Upper lobe of left lung (tissue), 6 donors: ENCODE measurements at places on chromosomes 3 and 15. TPM values are rescaled to one million over a fixed set of nuclear protein-coding genes. Genes with fewer than 3 reads are reported as not detected.

The ACKR4 gene
- total RNA-seq = 8.5 TPM

The CFAP100 gene
- total RNA-seq = 57.9 TPM

The CNOT10 gene
- 38.5 TPM for total RNA-seq

The SHF gene
- total RNA-seq = 3.1 TPM

The GP5 gene
- total RNA-seq = not detected

The CD276 gene
- total RNA-seq = 83.6 TPM

The P2RY1 gene
- 16.1 TPM for total RNA-seq

The GALNT15 gene
- 11.5 TPM for total RNA-seq

The CCDC50 gene
- 54.7 TPM for total RNA-seq

GRCh38 chr15:88654430-88655102 lies 15.8 kb downstream of the ISG20 start:
- no peak overlapping the region for H3K27ac ChIP-seq
- no peak overlapping the region for H3K4me3 ChIP-seq
- H3K36me3 ChIP-seq = no peaks in the 10 kb centered on the region
- no peak for DNase-seq
- peaks cover 7% of the 10 kb centered on the region for H3K4me1 ChIP-seq
- no peaks in the 10 kb centered on the region for H3K27me3 ChIP-seq

GRCh38 chr3:32640939-32641338 lies 44.0 kb upstream of the CNOT10 start:
- H3K4me1 ChIP-seq = no peaks in the 10 kb centered on the region
- DNase-seq = no peak
- H3K27me3 ChIP-seq = no peaks in the 10 kb centered on the region
- H3K27ac ChIP-seq = no peak overlapping the region
- H3K4me3 ChIP-seq = no peak overlapping the region

DNA sequence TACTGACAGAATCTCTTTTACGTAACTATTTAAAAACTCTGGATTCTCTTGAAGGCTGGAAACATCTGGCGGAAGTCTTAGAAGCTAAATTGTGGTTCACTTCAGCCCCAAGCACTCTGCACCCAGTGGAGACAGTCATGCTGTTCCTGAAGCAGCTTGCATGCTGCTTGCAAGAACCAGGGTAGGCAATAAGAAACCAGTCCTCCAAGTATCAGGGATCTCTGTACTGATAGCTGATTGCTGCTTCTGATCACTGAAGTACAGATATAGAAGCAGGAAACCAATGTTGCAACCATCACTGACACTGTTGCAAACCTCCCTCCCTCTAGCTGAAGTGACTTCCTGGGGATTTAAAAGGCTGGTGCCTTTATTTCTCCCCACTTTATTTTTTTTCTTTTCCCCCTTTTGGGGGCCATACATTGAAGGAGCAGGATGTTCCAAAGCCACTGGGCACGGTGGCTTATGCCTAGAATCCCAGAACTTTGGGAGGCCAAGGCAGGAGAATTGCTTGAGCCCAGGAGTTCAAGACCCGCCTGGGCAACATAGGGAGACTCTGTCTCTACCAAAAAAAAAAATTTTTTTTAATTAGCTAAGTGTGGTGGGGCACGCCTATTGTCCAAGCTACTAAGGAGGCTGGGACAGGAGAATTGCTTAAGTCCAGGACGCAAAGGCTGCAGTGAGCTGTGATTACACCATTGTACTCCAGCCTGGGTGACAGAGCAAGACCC lies 15.3 kb downstream of the SPCS1 start:
- no peak overlapping the region for H3K4me3 ChIP-seq
- no peaks in the 10 kb centered on the region for H3K27me3 ChIP-seq
- H3K4me1 ChIP-seq = peaks cover 12% of the 10 kb centered on the region
- DNase-seq = no peak
- H3K36me3 ChIP-seq = no peaks in the 10 kb centered on the region

- peaks cover 12% of the 10 kb centered on the region for H3K36me3 ChIP-seq
- H3K27me3 ChIP-seq = no peaks in the 10 kb centered on the region
- no peak overlapping the region for H3K4me3 ChIP-seq
- no peak for DNase-seq
Observed at GRCh38 chr3:15579051-15579450, 22.3 kb downstream of the HACL1 start.

DNA sequence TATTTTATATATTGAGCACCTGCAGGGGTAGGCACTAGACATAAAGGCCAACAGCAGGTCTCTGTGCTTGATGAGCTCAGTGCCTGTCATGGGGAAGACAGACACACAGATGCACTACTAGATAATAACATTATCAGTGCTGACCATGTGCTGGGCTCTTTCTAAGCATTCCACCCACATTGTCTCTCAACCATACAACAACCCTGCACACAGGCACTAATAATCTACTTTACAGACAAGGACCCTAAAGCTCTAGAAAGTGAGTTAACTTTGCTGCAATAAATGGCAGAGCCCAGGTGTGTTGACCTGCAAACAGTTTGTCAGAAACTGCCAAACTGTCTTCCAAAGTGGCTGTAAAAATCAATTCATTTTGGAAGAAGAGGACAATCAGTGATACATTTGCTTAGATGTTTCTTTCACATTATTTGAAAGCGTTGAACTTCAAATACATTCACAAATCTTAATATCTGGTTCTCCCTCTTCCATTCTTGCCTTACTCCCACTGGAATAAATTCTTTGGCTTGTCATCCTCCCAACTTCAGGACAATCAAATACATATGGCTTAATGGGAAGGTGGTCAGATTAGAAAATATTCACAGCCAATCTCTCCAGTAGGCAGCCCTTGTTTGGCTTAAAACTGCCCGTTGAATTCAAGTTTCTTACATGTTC lies 11.0 kb upstream of the PP2D1 start:
- H3K4me1 ChIP-seq = peaks cover 24% of the 10 kb centered on the region
- no peak overlapping the region for H3K4me3 ChIP-seq
- H3K27me3 ChIP-seq = no peaks in the 10 kb centered on the region
- peak overlapping the region; percentile 16 for H3K27ac ChIP-seq

DNA sequence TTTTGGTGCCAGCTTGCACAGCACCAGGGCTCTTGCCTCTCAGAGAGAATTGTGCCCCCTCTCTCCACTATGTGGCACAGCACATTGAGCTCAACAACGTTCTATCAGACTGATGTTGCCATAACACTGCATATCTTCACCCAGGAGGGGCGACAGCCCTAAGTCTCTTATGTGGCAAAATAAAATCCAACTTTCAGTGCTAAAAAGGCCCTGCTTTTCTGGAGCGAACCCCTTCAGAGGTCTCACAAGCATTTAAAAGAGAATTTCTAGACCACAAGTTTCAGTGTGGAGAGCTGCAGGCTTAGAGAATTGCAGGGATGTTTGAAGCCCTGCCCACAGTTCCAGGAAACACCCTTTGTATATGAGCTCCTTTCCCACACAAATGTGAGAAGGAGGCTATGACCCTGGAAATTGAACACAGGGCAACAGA lies 85.5 kb downstream of the LIPC start:
- DNase-seq = no peak
- peak overlapping the region; percentile 69 for H3K27ac ChIP-seq
- no peaks in the 10 kb centered on the region for H3K27me3 ChIP-seq
- peaks cover 29% of the 10 kb centered on the region for H3K4me1 ChIP-seq
- no peaks in the 10 kb centered on the region for H3K36me3 ChIP-seq
- H3K4me3 ChIP-seq = no peak overlapping the region

DNA sequence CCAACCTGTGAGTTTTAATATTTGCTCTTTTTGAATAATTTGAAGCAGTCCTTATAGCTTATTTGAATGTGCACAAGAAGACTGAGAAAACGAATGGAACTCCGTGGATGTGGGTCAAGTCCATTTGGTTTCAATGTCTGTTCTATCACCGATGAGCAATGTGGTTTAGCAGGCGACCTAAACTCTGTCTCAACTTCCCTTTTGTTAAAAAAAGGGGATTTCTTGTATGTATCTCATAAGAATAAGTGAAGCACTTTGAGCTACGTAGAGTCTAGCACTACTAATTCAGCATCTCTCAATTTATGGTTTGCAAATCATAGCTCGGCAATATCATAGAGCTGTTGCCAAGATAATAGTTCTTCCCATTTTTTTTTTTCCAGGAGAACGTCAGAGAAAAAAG lies 4.6 kb upstream of the SKIL start:
- no peak overlapping the region for H3K27ac ChIP-seq
- H3K27me3 ChIP-seq = no peaks in the 10 kb centered on the region
- H3K36me3 ChIP-seq = no peaks in the 10 kb centered on the region
- H3K4me3 ChIP-seq = no peak overlapping the region

DNA sequence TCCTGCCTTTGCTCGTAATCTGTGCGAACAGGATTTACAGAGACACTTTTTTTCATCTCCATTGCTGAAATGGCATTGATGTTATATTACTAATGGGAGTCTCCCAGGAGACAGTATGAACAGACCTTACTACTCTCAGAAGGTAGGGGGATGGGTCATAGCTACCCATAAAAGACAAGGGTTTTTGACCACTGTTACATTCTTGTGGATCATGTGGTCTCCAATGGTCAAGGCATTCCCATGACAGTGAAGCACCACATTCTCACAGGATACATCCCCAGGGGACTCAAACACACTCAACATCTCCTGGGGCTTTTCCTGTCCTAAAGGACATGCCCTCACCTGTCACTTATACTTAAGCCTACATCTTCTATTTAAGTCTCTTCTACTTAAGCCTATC lies 40.8 kb downstream of the MKRN3 start:
- H3K4me1 ChIP-seq = no peaks in the 10 kb centered on the region
- no peak overlapping the region for H3K4me3 ChIP-seq

- H3K4me3 ChIP-seq = no peak overlapping the region
- H3K36me3 ChIP-seq = no peaks in the 10 kb centered on the region
- H3K4me1 ChIP-seq = no peaks in the 10 kb centered on the region
- H3K27me3 ChIP-seq = no peaks in the 10 kb centered on the region
- no peak overlapping the region for H3K27ac ChIP-seq
Observed at GRCh38 chr3:85760342-85760741, 801.6 kb downstream of the CADM2 start.

DNA sequence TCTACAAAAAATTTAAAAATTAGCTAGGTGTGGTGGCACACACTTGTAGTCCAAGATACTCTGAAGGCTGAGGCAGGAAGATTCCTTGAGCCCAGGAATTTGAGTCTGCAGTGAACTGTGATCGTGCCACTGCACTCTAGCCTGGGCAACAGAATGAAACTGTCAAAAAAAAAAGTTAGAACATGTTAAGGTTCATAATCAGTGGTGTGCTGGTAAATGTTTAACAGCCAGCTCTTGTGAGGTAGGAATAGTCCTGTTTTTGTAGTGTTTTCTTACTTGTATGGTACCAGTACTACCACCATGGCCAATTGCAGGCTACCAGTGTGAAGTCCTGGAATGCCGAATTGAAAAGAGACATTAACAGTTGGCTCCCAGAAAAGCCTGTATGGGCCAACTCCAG lies 50.7 kb downstream of the ATG7 start:
- H3K4me1 ChIP-seq = no peaks in the 10 kb centered on the region
- DNase-seq = no peak
- H3K27ac ChIP-seq = no peak overlapping the region
- H3K4me3 ChIP-seq = no peak overlapping the region
- H3K36me3 ChIP-seq = peaks cover 59% of the 10 kb centered on the region
- no peaks in the 10 kb centered on the region for H3K27me3 ChIP-seq

DNA sequence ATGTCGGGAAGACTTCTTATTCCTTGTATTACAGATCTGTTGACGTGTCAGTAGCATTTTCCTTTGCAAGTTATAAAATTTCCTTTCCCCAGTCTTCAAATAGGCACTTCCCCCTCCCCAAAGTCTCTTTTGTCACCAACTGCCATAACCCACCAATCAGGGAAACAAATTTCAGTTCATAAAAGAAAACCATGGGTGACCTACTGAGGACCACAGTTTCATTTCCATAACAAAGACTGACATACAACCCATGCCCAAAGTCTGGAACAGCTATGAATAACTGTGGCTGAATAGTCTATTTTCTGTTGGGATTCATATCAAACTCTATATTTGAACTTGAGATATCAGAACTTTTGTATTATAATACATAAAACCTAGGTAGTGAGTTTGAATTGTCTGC lies 307.8 kb downstream of the KBTBD8 start:
- H3K27ac ChIP-seq = no peak overlapping the region
- no peaks in the 10 kb centered on the region for H3K36me3 ChIP-seq
- no peak overlapping the region for H3K4me3 ChIP-seq
- no peaks in the 10 kb centered on the region for H3K27me3 ChIP-seq

DNA sequence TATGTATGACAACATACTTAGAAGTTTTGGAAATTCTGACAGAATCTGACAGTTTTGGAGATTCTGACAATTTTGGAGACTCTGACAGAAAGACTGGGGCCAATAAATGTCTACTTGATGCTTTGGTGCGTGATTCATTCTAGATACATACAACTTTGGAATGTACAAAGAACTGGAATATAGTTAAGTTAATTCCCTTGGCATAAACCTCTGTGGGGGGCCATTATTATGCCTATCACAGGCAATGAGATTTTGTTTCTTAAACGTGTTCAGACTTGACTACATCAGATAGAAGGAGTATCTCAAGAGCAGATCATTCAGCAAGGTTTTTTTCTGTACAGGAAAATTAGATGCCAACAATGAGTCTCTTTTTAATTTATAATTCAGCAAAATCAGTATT lies 617.6 kb upstream of the ZNF717 start:
- no peak overlapping the region for H3K27ac ChIP-seq
- no peaks in the 10 kb centered on the region for H3K27me3 ChIP-seq
- no peaks in the 10 kb centered on the region for H3K4me1 ChIP-seq
- no peaks in the 10 kb centered on the region for H3K36me3 ChIP-seq

- no peaks in the 10 kb centered on the region for H3K4me1 ChIP-seq
- H3K27ac ChIP-seq = no peak overlapping the region
- no peaks in the 10 kb centered on the region for H3K27me3 ChIP-seq
- no peak overlapping the region for H3K4me3 ChIP-seq
- no peaks in the 10 kb centered on the region for H3K36me3 ChIP-seq
- no peak for DNase-seq
Observed at GRCh38 chr3:118080889-118081288, 953.8 kb downstream of the IGSF11 start.

DNA sequence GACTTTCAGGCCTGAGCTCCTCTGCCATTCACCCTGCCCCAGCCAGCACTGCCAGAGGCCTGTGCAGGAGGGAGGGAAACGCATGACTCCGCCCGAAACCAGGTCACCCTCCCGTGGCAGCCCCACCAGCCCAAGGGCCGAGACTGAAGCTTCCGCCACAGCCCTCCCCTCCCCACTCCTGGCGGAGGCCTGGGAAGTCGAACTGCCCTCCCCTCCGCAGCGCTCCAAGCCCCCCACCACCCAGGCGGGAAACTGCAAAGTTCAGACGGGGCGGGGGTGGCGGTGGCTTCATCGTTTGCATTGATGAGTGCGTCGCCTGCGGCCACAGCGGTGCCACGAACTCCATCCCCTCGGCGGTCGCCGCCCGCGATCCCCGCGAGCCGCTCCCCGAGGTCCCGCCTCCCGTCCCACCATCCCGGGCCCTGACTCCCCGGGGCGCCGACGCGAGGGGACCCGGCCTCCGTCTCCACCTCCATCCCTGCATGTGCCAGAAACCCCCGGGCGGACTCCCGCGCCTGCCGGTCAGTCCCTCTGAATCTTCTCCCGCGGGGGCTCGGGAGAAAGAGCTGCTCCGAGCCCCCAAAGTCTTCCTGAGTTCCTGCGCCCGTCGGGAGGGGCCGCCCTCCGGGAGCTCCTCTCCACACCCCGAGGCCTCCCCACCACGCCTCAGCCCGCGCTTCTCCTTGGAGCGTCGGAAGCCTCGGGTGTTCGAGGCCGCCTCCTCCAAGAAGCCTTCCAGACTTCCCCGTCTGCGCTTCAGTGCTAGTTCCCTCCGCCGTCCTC lies 698 bp downstream of the MELTF start:
- peak overlapping the region; percentile 63 for H3K4me3 ChIP-seq
- peak; percentile 85 for DNase-seq
- no peak overlapping the region for H3K27ac ChIP-seq
- peaks cover 28% of the 10 kb centered on the region for H3K4me1 ChIP-seq
